ENCODE measurements at places on chromosomes 11 and 22.
A peak's percentile ranks its signal among the peaks of the same experiment; 100 is the strongest.

DNA sequence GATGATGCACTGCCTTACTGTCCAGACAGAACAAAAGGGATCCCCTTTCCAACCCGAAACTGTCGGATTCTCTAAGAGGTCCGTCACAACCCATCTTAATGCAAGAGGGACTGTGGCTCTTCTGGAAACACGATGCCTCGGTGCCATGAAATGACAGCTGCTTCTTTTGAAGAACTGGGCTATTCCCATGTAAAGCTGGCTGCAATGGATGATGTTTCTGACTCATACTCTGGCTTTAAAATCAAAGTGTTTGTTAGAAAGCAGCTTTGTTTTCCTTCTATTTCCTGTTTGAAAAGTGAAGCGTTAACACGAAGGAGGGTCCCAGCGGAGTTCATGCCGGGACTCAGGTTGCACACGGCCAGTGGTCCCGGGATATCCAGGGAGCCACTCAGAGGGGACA lies 3.1 kb downstream of the TP53AIP1 start:
- no peak for DNase-seq

DNA sequence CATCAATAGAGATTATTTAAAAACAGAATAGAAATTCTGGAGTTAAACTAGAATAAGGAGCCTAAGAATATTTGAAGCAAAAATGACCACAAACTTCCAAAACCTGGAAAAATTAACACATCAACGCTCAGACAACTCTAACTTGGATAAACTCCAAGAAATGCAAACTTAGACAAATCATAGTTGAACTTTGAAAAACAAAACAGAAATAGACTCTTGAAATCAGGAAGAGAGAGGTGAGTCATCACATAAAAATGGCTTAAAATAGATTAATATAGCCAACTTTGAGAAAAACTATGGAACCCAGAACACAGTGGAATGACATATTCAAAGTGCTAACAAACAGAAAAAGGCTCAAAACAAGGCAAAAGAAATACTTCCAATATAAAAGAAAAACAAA lies 974.2 kb downstream of the JRKL start:
- peak; percentile 10 for DNase-seq

DNA sequence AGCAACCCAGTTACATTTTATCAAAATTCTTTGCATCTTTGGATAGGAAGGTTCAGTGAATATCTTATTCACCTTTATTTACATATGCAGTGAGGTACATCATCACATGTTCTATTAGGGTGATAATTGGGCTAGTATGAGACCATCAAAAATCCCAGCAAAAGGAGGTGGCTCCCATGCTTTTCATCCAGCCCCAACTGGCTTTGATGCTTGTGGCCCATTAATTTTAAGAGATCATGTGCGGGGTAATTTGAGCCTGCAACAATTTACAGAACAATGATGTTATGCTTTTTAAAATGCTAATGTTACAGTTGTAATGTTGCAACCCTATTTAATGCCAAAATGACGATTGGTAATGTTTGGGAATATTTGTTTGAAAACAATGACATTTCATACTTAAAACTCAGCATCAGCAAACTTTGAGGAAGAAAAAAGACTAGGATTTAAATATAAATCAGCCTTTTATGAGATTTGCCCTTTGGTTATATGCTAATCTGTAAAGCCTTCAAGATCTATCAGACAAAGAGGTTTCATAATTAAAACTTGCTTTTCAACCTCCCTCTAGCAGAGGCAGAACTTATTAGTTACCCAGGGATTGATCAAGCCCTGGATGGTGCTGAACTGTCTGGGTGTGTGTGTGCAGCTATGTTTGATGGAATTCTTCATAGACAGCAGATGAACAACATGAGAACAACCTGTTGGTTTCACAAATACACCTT lies 183.5 kb upstream of the SORL1-AS1 start:
- DNase-seq: no peak

DNA sequence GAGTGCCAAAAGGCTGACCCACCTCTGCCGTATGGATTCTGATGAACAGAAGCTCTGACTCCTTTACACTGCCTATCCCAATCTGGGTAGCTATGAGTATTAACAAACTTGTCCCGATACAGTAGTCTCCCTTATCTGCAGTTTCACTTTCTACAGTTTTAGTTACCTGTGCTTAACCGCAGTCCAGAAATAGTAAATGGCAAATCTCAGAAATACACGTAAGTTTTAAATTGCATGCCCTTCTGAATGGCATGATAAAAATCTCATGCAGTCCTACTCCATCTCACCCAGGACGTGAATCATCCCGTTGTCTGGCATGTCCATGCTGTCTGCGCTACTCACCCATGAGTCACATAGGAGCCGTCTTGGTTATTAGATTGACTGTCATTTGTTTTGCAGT lies 68.8 kb downstream of the SNX19 start:
- peak; percentile 49 for DNase-seq

DNA sequence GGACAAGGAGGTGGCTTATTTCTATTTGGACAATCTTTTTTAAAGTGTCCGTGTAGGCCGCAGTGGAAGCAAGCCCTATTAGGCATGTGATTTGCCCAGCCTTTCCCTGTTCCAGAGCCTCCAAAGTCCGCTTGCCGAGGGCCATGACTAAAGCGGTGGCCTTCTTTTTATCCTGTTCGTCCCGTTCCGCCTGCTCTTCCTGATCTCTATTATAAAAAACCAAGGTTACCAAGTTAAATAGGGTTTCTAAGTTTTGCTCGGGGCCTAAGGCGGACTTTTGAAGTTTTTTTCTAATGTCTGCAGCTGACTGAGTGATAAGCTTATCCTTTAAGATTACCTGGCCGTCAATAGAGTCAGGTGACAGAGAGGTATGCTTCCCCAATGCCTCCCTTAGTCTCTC lies 21.6 kb upstream of the MUC15 start:
- no peak for DNase-seq

GRCh38 chr11:1157645-1158591 lies at the start of gene MUC5AC:
Gene MUC5AC, plus strand, starts transcription at chr11:1157953. Its CDS starts 47 bp downstream, at chr11:1158000.
- DNase-seq: no peak

GRCh38 chr22:48629631-48630432 lies 1197.8 kb downstream of the BRD1 start:
- DNase-seq: no peak

GRCh38 chr11:2432628-2433071 lies 11.7 kb downstream of the TRPM5 start:
- no peak for DNase-seq
